ENCODE measurements at places on chromosomes 7 and 10.

- no peak for DNase-seq
Observed at GRCh38 chr7:516606-517456, 2.8 kb downstream of the PDGFA start.

- no peak for DNase-seq
Observed at GRCh38 chr10:85643171-85643844, 723.3 kb downstream of the GRID1 start.

- DNase-seq = peak; percentile 7
Observed at GRCh38 chr7:134724606-134725005, 54.8 kb upstream of the CALD1 start.

DNA sequence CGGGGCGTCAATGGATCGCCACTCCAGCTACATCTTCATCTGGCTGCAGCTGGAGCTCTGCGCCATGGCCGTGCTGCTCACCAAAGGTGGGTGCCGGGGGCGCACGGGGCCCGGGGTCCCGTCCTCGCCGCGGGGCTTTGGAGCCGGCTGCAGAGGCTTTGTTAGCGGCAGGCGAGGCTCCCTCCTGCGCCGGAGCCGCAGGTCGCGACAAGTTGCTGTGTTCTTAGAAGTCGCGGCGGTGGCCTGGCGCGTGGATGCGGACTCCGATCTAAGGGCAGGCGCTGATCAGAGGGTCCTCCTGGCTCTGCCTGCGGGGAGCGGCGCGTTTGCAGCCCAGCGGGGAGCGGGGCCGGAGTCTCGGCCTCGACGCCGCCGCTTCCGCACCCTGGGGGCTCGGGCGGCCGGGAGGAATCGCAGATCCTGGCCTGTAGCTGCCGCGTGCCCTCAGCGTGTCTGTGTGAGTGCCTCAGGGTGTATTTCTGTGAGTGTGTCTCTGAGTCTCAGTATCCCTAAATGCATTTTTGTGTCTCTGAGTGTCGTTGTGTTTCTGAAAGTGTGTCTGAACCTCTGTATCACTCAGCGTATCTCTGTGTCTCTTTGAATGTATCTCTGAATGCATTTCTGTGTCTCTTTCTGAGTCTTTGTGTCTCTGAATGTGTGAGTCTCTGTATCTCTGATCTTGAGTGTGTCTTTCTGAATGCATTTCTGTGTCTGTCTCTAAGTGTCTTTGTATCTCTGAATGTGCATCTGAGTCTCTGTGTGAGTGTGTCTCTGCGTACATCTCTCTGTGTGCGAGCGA, 766 bp downstream of the BAMBI start:
- DNase-seq = no peak

GRCh38 chr7:38453168-38453567, 178.0 kb downstream of the AMPH start:
- DNase-seq = no peak

GRCh38 chr7:151832138-151832537, 44.8 kb downstream of the PRKAG2 start:
- no peak for DNase-seq

DNA sequence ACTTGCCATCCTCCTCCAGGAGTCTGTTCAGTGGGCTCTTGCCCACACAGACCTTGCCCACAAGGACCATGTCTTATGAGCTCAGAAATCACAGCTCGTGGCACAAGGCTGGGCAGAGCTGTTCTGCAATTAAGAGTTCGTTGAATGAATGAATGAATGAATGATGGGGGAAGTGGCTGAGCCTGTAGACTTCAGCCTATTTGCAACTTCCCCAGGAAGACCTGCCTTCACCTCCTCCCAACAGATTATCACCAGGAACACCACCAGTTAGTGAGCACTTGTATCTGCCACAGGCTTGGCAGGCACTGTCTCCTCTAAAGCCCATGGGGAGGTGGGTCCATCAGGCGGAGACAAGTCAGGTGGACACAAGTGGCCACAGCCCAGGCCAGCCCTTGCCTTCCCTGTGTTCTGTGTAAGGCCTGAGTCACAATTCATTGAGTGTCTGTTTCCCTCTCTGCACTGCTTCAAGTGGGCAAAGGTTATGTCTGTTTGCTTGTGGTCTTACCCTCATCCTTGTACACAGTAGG, 1.8 kb upstream of the FGF8 start:
- no peak for DNase-seq

- no peak for DNase-seq
Observed at GRCh38 chr10:128599030-128599429, 472.8 kb upstream of the MKI67 start.

DNA sequence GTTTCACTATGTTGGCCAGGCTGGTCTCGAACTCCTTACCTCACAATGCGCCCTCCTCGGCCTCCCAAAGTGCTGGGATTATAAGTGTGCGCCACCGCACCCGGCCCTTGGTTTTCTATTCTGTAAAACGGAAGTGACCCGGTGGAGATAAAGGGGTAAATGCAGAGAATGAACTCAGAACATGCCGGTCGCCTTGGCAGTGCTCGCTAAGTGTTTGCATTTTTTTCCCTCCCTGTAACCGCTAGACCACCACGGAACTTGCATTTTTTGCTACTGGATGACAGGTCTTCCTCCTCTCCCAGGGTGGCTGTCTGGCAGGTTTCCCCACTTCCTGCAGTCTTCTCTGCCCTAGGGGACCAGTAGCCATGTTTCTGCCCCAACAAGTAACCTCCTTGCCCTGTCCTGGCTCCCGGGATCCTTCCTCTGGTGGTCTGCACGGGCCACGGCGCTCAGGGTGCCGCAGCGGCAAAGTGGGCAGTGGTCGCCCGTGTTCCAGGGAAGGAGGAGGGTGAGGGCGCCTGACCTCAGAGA, 18.8 kb upstream of the GNA12 start:
- no peak for DNase-seq

DNA sequence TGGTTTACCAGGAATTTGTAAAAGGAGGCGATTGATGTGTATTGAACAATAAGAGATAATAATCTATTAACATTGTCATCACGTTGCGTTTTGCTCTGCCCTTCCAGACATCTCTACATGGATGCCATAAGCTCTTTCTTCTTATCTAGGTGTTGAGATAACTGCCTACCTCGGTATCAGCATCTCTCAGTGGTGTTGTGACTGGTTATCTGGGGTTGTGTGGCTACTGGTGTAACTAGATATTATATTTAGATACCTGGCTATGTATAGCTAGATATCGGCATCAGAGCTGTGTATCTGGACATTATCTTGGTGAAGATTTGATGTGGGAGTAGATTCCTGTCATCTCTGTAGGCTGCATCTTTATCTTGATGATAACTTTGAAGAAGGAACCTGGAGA, 17.2 kb downstream of the GATA3 start:
- no peak for DNase-seq

DNA sequence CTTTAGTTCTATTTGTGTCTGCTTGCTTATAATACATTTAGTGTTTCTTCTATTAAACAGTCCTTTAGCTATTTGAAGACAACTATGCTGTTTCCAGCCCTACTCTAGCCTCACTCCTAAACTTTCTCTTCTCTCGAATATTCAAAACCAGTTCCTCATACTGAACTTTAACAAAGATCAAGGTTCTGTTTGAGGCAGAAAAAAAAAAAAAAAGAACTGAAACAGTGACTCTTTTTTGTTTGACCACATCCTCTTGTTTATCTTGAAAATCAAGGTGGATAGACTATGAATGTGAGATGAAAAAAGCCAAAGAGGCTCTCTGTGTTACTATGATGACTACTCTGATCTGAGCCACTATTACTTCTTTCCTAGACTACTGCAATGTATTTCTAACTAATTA, 154.3 kb downstream of the ZNF365 start:
- DNase-seq = no peak

- DNase-seq = no peak
Observed at GRCh38 chr7:44808914-44809393, 12.5 kb downstream of the PPIA start.

GRCh38 chr10:55897490-55897921, 463.6 kb downstream of the ZWINT start:
- no peak for DNase-seq

DNA sequence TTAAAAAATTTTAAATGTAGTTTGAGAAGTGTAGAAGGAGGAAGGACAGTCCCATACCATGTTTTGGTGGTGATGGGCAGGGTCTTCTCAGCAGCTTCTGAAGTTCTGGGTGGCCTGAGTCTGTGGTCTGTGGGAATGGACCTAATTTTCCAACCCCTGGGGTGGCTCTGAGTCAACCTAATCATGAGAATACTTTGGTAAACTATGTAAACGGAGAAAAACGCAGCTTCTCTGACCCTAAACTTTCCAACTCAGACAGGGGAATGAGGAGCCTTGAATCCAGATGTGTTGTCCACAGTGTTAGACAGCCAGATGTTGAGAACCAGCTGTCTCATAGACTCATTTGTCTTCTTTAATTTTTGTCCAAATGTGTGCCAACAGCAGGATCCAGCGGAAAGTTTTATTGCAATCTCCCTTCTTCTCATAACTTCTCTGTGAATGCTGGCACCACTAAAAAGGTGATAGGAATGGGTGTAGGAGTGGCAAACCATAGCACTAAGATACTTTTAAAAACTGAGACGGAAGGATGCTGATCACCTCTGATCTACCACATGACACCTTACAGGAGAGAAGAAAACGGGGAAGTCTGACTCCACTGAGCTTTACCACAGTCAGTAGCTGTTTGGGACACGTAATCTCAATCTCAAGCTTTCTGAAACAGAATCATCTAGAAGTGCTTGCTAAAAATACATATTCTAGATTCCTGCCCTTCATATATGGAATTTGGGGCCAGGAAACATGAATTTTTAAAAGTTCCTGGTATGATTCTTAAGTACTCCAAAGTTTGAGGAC, 90.5 kb upstream of the PHYHIPL start:
- DNase-seq = no peak

DNA sequence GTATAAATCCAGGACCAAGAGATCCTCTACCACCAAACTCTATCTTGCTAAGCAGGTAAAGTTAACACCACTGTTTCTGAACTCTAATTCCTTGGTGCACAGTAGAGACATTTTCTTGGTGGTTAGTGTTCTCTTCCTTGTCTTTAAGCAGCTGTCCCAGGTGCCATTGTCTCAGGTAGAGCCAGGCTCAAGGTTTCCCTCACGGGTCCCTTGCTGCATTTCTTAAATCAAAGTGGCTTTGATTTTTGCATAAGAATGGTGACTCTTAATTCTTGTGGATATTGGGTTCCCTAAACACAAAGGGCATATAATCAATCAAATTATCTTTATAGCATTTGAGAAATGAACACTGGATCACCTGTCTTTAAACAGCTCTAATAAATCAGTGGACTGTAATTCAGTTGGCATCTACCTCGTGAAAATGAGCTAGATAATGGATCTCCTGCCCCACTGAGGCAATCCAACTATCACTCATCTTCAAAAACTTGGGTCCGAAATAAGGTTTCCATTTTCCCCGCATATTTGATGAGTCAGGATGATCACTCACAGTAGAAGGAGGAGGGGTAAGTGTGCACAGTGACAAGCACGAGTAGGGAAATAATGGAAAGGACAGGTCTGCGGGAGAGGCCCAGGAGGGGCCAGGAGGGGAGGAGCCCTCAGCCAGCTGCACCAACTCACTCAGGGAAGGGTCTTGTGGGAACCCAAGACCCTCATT, 2.4 kb downstream of the ABCC2 start:
- DNase-seq = no peak

DNA sequence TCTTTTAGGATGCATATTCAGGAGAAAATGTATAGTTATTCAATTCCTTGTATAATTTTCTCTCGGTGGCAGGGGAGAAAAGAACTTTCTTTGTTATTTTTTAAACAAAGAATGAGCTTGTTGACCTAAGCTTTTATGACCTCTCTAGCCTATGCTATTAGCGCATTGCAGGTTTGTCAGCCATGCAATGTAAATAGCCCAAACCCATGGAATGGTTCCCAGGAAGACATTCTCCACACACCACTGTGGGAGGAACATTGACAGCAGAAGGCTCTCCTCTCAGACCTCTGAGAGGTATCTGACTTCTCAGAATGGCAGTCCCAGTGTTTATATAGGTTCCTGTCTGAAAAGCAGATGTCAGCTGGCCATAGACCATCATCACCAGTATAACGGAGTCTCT, 19.6 kb upstream of the AGBL3 start:
- DNase-seq = no peak

GRCh38 chr7:14691034-14691433, 211.5 kb downstream of the DGKB start:
- DNase-seq = no peak

GRCh38 chr10:79342811-79343561, 4.3 kb upstream of the PPIF start:
- DNase-seq = no peak

DNA sequence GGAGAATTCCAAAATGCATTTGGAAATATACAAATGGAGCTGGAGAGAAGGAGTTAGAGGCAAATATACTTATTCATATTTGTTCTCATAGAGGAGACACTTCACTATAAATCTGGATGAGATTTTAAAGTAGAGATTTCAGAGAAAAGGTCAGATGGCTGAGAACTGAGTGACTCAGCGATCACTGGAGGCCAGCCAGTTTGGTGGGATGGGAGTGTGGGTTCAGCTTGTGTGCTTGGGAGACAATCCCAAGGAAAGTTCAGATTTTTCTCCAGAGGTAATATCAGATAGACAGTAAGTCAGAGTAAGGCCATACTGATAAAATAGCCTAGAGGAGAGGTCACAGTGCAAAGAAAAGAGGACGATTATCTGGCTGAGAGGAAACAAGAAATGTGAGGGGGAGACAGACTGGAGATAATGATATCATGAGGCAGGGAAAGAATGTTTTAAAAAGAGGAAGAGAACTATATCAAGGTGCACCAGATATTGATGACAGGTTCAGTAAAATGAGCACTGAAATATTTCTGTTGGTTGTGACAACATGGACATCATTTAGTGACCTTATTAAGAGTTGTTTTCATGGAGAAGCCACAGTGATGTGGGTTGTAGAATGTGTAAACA, 67.0 kb downstream of the MDFIC start:
- no peak for DNase-seq

- no peak for DNase-seq
Observed at GRCh38 chr10:129029851-129030602, 437.0 kb upstream of the MGMT start.

DNA sequence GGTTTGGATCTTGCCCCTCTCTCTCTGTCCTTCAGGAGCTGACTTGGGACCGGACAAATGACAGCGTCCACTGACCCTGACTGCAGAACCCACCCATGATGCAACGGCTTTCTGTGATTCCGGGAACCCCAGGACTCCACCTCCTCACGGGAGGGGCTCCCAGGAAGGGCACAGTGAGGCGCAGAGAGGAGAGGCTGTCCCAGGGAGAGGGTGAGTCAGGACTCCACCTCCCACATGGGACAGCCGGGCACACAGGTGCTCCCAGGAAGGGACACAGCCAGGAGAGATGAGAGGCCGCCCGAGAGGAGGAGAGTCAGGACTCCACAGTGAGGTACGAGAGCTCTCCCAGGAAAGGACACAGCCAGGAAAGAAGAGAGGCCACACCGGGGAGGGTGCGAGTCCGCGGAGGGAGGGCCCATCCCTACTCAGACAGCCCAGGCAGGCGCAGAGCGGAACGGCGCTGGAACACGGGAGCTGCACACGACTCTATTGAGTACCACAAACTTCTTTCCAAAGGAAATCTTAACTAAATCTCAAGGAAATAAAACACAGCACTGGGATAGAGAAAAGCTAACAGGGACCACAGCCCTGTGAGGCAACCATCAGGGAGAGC, 162.5 kb downstream of the MAD1L1 start:
- no peak for DNase-seq

- peak; percentile 1 for DNase-seq
Observed at GRCh38 chr10:4315551-4315950, 510.5 kb upstream of the AKR1E2 start.

- DNase-seq = peak; percentile 24
Observed at GRCh38 chr7:98240961-98241673, 10.9 kb downstream of the TECPR1 start.
